ENCODE measurements at places on chromosomes 4 and X.

- DNase-seq = no peak
These were observed 15.6 kb downstream of the ENOX2 start for GRCh38 chrX:130887376-130887775.

- no peak for DNase-seq
These were observed 40.2 kb downstream of the ATP10D start for GRCh38 chr4:47525154-47525819.

DNA sequence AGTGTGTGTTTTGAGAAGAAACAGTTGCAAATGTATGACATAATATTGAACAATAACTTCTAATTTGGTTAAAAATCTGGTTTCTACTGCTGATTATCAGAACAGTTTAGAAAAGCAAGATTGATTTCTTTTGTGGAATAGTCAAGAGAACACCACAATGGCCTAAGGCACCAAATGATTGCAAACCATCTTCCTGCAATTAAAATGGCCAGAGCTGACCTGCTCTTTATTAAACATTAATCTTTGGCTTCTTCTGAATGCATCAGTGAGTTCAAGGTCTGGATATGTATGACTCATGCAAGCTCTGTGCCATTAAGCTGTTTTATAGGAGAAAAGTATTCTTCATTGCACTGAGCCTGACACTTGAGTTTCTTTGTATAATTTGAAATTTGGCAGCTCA is 107.8 kb upstream of the PDHA2 start:
- no peak for DNase-seq

DNA sequence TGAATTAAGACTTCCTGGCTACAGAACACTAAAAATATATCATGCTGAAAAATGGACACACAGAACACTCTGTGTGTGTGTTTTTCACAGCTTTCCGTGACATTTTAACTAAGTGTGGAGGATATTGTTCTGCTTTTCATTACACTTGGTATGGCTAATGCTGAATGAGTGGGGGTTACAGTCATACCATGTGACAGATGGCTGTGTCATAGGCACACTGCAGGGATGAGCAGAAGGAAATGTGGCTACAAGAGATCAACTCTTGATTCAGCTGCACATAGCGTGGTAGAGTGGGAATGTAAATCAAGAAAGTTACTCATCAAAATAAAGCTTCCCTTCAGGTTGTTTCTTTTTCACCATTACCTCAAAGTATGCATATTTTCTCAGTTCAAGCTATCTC is 669.8 kb downstream of the IQCM start:
- DNase-seq = no peak

- DNase-seq = no peak
These were observed 61.2 kb downstream of the TRIM2 start for GRCh38 chr4:153265306-153266047.

Measured in amygdala (tissue), 56 donors.